Thoracic aorta (tissue), 2 donors: ENCODE measurements at places on chromosomes 1 and 21.

- DNase-seq, result no peak
Observed at GRCh38 chr1:56573311-56573710, 6.1 kb downstream of the PLPP3 start.

DNA sequence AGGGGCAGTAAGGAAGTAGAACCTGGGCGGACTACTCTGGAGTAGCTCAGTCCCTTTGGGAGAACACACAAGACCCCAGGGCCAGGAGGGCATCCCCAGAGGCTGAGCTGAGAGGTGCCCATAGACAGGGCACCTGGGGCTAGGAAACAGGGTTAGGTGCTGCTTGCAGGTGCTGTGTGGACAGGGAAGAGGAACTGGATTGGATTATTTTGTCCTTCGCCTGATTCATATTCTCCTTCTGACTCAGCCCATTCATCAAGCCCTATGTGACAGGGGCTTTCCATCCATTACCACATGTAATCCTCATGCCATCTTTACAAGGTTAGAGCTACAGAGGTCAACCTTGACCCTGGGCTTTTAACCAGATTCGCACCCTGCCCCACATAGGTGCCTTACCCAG lies 183.9 kb downstream of the C1orf94 start:
- no peak for DNase-seq

DNA sequence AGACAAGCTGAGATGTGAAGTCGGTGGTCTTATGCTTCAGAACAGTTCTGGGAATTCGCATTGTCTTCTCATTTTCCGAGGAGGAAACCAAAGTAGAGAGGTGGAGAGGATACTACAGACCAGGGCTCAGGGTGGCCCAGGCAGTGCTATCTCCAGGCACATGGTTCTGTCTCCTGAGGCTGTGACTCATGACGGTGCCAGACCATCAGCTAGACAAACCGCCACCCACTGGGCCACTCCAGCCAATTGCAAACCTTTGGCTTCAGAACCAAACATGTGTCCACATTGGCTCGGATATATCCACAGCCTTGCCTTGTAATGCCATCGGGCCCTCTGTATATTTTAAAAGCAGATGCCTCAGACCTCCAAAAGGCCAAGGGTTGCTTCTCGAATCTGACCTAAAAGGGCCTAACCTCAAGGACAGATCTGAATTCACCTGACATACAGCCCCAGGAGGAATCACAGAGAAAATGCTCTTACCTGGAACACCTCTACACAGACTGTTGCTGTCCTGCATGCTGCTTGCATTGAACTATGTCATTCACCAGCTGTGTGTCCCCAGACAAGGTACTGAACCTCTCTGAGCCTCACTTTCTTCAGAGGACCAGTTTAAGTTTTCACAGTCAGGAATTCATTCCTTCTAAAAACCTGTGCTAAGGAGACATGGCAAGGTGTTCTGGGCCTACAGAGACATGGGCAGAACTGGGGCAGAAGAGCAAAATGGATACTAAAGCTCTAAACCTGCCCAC lies 224.9 kb upstream of the JUN start:
- no peak for DNase-seq

- DNase-seq, result no peak
Observed at GRCh38 chr1:209157546-209158249, 425.8 kb upstream of the CAMK1G start.

DNA sequence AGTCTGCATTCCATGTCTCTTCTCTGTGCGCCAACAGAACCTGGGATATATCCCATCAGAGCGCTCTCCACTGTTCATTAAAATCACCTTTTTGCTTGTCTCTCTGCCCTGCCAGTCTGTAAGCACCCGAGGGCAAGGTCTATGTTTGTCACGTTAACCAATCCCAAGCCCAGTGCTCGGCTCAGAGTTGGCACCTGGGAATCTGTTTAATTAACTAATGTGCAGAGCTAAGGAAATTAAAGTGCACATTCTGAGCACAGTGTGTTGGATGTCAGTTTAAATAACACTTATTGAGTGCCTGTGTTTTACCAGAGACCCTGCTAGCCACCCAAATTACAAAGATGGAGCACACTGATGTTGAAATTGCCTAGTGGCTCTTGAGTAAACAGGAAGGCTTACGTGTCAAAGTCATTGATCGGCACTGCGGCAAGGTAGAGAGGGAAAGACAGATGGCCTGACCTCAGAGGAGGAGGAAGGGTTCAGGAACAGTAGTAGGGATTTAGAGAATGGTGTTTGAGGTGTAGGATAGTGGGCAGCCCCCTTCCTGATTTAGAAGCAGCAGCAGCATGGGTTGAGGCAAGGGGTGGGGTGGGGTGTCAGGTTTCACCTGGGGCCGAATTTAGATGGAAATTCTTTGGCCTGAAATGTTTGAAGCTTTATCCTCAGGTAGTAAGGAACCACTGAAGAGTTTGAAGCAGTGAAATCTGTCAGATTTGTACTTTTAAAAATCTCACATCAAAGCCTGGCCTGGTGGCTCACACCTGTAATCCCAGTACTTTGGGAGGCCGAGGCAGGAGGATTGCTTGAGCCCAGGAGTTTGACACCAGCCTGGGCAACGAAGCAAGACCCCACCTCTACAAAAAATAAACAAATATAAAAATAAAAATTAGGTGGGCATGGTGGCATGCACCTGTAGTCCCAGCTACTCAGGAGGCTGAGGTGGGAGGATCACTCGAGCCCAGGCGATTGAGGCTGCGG lies 7.7 kb downstream of the ARMH1 start:
- no peak for DNase-seq
